ENCODE measurements at places on chromosomes 3 and 15.

DNA sequence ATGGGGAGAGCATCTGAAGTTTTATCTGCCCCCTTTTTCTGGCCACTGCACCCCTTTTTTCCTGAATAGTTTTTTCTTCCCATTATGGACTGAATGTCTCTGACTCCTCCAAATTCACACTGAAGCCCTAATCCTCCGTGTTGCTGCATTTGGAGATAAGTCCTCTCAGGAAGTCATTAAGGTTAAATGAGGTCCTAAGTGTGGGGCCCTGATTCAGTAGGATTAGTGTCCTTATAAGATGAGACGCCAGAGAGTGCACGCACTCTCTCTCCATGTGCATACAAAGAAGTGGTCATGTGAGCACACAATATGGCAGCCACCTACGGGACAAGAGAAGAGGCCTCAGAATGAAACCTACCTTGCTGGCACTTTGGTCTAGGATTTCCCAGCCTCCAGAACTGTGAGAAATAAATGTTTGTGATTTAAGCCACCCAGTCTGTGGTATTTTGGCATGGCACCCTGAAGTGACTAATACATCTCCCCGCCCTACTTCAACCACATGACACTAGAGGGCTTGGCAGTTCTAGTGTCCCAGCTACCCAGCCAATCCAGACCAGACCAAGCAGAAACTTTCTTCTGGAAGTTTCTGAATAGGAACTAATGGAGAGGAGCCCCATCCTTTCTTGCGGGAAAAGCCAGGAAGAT lies 191.3 kb downstream of the PDE8A start:
- DNase-seq = no peak

DNA sequence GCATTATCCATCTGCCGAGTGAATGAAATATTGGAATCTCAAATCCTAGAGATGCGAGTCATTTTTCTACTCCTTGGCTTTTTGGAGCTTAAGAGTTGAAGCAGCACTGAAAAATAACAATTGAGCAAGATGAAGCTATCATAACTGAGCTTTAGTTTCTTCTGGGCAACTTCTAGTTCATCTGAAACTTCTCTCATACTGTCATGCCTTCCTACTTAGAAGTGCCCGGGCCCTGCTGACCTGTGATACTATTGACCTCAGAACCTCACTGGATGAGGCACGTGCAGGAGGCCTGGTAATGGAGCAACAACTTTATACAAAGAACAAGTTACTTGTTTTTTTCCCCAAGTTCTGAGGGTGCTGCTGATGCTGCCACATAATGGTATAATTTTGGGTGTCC lies 48.5 kb upstream of the P3H2 start:
- DNase-seq = no peak

GRCh38 chr3:11878837-11879236 lies 32.2 kb upstream of the TAMM41 start:
- DNase-seq = no peak

GRCh38 chr3:194967151-194968117 lies 281.8 kb downstream of the FAM43A start:
- no peak for DNase-seq

DNA sequence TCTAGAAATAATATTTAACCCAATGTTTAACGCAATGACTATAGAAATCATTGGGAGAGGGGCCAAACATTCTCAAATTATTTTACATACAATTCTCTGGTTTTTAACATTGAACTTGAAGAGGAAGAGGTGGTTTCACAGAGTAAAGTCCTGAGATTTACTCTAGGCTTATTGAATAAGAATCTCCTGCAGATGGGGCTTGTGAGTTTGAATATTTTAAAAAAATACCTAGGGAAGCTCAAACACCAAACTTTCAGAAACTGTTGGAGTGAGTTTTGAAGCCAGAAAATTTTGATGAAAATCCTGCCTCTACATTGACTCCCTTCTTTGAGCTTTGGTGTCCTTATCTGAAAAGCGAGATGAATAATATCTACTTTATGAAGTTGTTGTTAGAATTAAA lies 906.6 kb downstream of the TUSC7 start:
- DNase-seq = no peak

DNA sequence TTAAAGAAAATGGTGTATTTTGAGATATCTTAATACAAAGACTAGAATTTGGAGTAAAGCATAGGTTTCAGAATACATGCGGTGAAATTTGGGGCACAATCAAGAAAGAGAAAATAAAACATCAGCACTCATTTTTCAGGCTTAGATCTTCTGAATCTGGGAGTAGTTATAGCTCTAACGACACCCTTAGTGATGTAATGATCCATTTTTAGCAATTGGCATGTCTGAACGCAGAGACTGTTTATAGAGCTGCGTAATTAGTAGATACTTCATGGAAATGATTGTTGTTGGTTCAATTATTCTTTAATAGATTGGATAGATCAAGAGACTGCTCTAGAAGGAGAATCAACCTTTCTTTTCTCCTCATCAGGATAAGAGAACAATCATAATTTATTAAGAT lies 47.5 kb upstream of the SNRK start:
- no peak for DNase-seq

GRCh38 chr3:49716691-49717210 lies 2.7 kb downstream of the AMIGO3 start:
- DNase-seq = no peak

DNA sequence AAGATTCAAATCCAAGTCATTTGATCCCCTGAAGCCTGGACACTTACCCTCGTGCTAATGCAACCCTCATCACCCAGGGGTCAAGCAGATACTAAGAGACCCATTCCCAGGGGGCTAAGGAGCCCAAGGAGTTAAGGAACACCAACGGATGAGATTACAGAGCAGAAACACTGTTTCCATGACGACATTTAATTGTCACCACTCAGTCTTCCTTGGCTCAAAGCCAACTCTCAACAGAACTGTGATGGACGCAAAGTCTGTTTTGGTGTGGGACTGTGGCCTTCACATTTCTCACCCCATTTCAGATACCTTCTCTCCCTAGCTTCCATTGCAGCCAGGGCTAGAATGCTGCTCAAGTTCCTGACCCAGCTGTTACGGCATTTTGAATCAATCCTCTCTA lies 383.5 kb upstream of the WNT5A start:
- no peak for DNase-seq

DNA sequence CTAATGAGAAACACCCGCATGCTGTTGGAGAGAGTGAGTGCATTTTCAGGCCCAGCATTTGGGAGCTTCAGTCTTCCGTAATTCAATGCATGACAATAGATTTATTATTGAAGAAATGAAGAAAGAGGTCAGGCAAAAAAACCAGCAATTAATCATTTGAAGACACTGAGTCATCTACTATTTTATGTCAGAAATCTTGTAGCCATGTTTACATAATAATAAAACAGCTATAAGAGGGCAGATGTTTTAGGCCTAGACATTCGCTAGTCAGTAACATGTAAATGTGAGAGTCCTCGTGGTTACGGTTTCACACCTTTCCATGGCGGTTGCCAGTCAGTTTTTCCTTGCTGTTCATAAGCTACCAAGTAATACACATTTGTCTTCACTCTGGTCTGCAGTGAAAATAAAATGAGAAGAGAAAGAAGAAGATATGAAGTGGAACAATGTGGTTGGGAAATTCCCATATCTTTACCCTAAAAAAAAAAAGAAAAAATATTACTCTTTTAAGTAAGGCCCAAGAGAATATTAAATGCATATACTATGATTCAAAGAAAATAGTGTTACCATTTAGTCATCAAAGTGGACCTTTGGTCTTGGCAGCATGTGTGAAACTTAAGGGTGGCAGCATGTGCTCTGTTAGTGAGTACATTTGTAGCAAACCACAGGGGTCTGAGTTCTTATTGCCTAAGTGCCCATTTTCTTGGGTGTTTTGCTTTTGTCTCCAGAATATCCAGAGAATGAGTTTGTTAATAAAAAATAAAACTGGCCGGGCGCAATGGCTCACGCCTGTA lies 140.5 kb upstream of the TBL1XR1 start:
- DNase-seq = no peak

GRCh38 chr15:43225201-43225949 lies 4.6 kb upstream of the EPB42 start:
- no peak for DNase-seq

GRCh38 chr3:4614070-4614469 lies 120.9 kb downstream of the ITPR1 start:
- DNase-seq = no peak

- no peak for DNase-seq
These were observed 18.1 kb upstream of the RAF1 start for GRCh38 chr3:12681943-12682390.

GRCh38 chr15:77664428-77664827 lies 31.7 kb upstream of the LINGO1 start:
- DNase-seq = no peak

DNA sequence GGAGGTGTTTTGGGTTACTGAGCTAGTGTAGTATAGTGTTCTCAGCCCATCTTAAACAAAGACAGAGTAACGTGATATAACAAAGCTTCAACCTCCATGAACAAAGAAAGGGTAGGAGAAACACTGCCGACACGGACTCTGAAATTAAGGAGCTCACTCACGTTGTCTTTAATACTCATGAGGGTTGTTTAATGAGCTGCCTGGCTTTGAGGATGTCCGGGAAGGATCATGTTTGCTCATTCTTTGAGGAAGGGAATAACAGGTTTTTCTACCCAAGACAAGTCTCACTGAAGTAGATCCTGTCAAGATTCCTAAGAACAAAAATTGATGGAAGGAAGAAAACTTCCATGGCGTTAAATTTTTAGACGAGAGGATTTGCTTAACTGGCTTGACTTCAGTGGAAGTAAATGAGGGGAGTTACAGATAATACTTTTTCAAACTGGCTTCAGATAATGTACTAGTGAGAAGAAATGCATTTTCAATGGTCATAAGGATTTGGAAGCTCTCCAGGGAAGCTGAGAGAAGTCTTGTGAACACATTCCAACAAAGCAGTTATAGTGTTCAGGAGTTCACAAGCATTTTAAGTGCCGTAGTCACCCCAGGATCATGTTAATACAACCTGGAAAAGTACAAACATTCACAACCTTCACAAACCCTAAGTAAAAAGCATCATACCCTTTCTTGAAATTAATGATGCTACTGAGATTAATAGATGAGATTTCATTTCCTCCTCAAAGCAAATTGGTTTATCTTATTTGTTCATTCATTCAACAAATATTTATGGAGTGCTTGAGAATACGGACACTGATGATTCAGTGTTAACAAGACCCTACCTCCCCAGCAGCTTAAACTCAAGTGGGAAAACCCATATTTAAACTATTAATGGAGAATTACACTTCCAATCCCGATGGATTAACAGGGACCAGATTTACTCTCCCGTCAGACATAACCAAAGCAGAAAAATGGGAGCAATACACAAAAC lies 101.5 kb downstream of the SHQ1 start:
- DNase-seq = no peak

DNA sequence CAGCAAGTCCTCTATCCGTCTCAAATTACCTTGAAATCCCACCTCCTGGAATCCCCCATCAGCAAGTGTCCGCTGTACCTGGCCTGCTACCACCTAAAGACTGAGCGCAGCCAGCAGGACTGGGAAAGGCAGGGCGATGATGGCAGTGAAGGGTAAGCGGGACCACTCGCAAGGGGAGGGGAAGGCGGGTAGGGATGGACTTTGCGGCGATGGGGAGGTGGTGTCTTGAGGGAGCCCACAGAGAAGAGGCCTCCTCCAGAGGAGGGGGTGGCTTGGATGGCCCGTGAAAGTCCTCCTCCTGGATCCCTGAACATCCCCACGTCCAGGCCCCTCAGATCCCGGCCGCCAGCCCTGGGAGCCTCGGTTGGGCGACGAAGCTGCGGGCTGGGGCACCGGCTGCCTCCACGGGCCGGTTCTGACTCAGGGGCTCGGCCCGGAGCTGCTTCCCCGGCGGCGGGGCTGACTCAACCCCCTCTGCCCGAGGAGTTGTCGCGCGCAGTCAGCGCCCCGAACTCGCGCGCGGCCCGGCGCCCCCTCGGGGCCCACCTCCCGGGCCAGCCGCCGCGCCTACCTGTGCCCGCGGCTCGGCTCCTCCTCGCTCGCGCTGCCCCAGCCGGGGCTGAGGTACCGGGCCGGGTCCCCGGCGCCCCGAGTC lies 512 bp downstream of the LARP6 start:
- DNase-seq = no peak

GRCh38 chr15:81097890-81098280 lies 36.2 kb upstream of the CFAP161 start:
- no peak for DNase-seq

GRCh38 chr15:79978655-79979514 lies 7.9 kb upstream of the BCL2A1 start:
- DNase-seq = no peak

DNA sequence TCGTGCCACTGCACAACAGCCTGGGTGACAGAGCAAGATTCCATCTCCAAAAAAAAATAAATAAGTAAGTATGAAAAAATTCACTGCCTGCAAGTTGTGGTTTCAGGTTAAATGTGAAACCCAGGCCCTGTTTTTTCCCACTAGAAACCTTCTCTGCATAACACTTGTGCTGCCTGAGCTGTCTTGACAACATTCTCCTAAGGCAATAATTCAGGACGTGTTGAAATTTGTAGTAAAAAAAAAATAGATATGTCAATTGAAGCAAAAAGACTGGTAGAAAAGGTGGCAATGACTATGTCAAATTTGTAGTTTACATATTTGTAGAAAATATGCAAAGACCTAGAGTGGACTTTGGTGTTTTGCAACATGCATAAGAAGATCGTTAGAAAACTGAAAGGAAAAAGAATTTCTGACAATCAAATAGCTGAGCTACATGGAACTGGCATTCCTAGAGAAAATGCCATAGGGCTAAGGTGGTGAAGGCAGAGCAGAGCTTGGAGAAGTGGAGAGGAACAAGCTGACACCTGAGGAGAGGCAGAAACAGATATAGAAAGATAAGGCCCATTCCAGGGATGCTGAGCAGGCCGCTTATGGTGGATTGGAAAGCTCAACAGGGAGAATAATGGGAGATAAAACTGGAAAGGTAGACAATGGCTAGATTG lies 150.2 kb downstream of the PLCH1 start:
- DNase-seq = no peak

GRCh38 chr15:74402873-74403587 lies 30.7 kb downstream of the SEMA7A start:
- DNase-seq = no peak

- DNase-seq = no peak
These were observed 159.8 kb upstream of the NUDT16 start for GRCh38 chr3:131221731-131222130.

GRCh38 chr15:66765478-66766281 lies 63.6 kb downstream of the SMAD6 start:
- DNase-seq = no peak

GRCh38 chr3:120438665-120439370 lies 12.0 kb downstream of the FSTL1 start:
- no peak for DNase-seq

GRCh38 chr3:111246967-111247760 lies 175.5 kb downstream of the NECTIN3 start:
- no peak for DNase-seq

GRCh38 chr3:154018100-154018696 lies 103.0 kb upstream of the ARHGEF26 start:
- peak; percentile 12 for DNase-seq

GRCh38 chr3:41364736-41365135 lies 165.4 kb downstream of the CTNNB1 start:
- DNase-seq = no peak

DNA sequence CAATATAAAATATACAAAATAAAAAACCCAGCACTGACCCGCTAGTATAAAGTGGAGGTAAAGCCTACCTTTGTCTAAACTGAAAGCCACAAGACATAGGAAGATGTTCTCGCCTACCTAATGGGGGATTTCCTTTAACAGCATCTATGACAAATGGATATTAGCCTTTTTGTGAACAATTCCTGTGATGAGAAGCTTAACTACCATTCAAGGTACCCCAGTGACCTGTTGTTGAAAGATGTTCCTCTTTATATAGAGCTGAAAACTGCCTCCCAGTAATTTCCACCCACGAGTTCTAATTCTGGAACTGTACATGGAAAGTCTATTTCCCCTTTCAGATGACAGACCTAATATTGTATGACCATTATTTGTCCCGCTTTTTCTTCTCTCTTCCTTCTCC lies 109.8 kb upstream of the RASGRP1 start:
- no peak for DNase-seq

Data from activated CD4-positive, alpha-beta T cell treated with anti-CD3 and anti-CD28 coated beads for 24 hours (primary cell).